ENCODE measurements at places on chromosomes 11 and 22.

DNA sequence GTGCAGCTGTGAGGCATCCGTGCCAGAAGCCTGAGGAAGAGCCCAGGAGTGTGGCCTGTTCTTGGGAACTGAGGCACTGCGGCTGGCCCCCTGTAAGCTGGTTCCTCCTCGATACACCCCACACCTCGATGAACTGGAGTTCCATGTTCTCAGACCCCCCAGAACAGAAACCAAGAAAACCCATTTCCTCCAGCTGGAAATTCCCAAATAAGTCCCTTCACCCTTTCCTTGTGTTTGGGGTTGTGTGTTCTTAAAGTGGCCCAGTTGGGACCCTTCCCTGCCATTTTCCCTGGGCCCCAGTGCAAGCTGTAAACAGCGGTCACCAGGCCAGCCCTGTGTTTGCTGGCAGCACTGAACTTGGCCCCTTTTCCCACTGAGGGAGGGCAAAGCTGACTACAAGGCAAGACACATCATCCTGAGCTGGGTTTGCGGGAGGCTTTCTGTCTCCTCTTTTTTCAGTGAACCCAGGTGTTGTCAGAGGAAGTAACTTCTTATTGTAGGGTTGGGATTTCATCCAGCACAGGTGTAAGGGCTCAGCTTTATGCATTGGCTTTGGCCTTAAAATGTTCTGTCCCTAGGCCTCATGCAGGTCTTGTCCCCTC is 60.1 kb upstream of the MPEG1 start:
- no peak for DNase-seq

DNA sequence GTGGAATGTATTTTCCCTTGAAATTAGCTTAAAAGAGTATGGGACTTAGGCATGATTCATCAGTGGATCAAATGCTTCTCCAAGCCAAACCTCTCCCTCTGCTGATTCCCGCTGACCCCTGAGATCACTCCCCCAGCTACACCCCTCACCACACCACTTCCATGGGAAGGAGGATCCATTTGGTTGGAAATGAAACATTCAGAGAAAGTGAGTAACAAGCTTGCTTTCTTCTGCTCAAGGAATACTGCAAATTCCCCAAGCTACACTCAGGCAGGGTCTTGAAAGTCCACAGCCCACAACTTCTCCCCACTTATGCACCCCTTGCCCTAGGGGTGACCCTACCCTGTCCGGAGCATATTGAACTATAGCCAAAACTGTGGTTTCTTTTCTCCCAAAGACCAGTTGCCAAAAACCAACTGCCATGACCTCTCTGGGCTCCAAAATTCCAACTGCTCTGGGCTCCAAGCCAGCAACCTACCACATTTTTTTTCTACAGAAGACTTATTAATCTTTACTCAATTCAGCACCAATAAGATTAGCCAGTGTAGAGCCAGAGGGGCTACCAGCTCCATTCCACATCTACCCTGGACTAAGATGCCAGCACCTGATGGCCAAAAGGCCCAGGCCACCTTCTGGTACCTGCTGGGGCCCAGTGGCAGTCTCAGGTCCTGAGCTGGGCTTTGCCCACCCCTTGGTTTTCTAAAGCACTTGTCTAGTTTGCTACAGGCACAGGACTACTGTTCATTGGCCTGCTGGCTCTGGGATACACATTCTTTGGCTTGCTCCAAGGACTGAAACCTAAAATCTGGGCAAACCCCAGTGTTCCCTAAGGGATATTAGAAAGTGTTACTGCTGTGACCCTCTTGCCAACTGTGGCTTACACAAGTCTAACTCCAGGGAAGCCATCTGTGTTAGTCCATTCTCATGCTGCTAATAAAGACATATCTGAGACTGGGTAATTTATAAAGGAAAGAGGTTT is 101.1 kb downstream of the MICAL3 start:
- no peak for DNase-seq

DNA sequence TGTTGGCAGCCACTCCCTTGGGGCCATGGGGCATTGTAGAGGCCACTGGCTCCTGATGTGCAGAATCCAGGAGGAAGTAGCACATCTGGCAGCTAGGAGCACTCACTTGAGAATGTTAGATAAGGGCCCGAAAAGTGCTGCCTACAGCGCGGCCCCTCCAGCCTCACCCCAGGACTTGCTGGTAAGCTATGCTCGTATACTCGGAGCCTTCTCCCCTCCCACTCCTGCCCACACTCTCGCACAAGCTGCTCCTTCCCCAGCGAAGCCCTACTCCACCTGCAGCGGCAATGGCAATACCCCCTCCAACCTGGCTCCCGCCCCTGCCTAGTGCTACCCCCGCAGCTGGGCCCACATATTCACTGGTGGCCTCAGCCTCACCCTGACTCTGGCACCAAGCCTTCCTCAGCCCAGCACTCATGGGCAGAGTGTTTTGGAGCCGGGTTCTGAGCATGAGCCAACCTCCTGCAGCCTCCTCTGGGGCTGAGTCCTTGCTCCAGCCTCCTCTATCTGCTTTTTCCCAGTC is 47.7 kb downstream of the PDE2A start:
- DNase-seq, result no peak

DNA sequence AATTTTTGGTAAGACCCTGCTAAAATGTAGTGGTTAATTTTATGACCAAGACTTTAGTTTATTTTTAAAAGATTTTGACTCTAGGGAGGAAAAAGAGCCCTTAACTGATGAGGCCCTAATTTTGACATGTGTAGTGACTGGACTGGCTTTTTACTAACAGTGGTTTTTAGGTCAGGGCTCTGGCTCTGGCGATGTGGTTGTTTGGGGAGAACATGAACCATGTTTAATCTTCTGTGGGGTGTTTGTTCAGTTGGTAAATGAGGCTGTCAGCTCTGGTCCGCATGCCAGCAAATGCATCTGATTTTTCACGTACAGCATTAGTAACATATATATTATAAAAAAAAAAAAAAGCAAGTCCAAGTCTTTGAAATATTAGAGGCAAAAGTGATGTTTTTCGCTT is 104.3 kb downstream of the EXT2 start:
- DNase-seq, result no peak

GRCh38 chr22:46560696-46561295 is 23.4 kb upstream of the CELSR1 start:
- DNase-seq, result no peak

- peak; percentile 64 for DNase-seq
Observed at GRCh38 chr11:134033696-134034491, 35.0 kb upstream of the JAM3 start.

- no peak for DNase-seq
Observed at GRCh38 chr22:33803371-33804282, 116.6 kb downstream of the LARGE1 start.

DNA sequence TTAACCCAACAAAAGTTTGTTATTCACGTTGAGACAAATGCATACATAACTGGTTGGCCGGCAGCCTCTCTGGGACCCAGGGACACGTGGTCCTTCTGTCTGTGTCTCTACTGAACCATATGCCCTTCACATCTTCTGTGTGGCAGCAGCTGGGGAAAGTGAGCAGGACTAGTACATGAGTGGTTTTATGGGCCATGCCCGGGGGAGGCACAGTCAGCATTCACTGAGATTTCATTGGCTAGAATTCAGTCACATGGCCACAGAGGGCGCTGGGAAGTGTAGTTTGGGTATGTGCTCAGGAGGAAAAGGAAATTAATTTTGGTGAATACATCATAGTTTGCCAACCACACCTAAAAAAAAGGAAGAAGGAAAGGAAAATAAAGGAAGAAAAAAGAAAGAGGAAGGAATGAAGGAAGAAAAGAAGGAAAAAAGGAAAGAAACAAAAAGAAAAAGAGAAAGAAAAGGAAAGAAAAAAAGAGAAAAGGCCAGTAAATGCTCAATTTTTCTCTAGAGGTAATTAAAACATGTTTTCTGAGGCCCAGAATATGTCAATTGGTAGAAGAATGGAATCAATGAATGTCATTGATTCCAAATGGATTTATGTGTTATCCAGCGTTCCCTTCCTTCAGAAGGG is 55.9 kb upstream of the KIRREL3 start:
- no peak for DNase-seq

- DNase-seq, result no peak
Observed at GRCh38 chr11:96162816-96163499, 180.0 kb downstream of the MAML2 start.

- no peak for DNase-seq
Observed at GRCh38 chr22:37827056-37827455, 3.9 kb downstream of the GALR3 start.

DNA sequence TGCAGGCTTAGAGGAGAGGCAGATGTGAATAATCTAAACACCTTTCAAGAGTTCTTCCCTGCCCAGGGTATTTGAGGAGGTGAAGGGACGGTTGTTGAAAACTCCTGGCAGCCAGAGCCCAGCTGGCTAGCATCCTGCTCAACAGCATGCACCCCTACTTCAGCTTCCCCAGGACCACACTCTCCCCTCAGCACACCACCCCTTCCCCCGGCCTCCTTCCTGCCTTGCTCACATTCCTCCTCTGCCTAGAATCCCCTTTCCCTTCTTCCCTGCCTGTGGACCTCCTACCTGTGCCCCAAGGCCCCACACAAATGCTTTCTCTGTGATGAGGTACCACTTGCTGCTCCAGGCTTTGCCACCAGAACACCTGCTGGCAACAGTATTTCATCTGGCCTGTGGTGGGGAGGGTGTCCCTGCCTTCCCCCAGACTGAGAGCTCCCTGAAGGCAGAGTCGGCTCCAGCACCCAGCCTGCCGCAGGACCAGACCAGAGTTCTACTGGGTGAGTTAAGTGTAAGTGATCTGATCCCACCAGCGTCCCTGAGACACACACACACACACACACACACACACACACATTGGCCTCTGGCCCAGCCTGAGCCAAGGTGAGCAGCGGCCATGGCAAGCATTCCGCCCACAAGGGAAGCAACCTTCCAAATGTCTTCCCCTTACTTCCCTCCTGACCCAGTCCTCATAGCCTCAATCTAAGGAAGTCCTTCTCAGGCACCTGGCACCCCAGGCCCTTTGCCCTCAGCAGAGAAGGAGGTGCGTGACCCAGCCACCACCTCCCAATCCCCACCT is 79.5 kb downstream of the PDE2A start:
- no peak for DNase-seq

DNA sequence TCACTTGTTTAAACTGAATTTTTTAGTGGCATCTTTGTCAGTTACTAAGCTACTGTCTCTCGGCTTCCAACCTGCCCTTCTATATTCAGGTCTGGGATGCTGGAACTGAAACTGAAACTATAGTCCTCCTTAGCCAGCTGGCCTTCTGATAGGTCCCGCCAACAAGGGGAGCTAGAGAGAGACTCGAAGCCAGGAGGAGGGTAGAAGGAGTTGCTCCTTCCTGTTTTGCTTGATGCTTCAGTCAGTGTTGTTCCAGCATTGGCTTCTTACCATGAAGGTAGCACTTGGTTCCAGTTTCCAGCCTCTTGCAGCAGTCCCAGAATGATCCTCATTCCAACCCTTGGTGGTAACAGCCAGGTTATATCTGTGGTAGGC is 32.9 kb upstream of the HORMAD2 start:
- no peak for DNase-seq

- no peak for DNase-seq
Observed at GRCh38 chr22:46259374-46259773, 3.8 kb downstream of the PKDREJ start.

DNA sequence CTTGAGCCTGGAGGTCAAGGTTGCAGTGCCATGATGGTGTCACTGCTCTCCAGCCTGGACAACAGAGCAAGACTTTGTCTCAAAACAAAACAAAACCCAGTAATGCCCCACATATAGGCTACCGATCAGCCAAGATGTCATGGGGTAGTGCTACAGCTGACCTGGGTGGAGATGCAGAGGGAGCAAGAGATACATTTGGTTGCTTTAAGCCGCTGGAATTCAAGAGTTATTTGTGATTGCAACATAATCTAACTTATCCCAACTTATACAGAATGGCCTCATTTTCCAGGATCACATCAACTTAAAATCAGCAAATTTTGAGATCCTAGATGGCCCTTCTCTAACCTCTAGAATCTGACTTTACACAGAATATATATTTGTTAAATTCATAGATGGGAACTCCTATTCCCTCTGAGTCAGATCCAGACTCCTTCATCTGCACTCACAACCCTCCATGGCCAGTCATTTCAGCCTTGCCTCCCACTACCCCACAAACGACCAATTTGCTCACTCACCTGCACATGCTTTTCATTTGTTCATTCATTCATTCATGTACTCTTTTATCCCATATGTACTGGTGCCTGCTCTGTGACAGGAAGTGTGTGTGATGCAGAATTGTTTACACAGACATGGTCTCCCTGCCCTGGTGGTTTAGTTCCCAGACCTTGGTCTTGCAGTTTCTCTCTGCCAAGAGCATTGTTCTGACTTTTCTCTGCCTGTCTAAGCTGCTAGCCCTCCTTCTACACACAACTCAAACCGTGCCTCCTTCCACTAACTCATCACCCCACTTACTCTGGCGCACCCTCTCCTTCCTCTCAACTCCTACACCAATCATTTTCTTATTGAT is 24.1 kb upstream of the APLNR start:
- no peak for DNase-seq

- DNase-seq, result no peak
Observed at GRCh38 chr11:103849366-103849765, 187.1 kb upstream of the DDI1 start.

DNA sequence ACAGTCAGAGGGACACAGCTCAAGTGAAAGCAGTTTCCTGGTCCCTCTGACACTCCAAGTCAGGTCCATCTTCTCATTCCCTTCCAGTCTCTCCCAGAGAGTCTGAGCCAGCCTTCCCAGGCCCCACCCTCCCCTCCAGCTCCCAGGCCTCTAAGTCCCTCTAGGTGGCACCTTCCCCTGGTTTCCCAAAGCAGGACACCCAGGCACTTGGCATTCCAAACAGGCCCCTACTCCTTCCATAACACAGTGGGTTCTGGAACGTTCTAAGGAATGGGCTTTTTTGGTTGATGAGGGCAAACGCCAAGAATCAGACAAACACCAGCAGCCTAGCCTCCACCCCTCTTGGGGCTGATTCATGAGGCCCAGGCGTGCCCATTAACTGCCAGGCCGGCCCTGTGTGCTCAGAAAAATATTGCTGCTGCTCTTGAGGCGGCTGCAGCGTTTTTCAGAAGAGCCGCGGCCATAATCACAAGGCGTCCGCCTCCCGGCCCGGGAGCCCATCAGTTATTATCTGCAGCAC is 418.7 kb downstream of the SOX6 start:
- no peak for DNase-seq

GRCh38 chr11:120625565-120625964 is 114.0 kb downstream of the GRIK4 start:
- DNase-seq, result no peak

DNA sequence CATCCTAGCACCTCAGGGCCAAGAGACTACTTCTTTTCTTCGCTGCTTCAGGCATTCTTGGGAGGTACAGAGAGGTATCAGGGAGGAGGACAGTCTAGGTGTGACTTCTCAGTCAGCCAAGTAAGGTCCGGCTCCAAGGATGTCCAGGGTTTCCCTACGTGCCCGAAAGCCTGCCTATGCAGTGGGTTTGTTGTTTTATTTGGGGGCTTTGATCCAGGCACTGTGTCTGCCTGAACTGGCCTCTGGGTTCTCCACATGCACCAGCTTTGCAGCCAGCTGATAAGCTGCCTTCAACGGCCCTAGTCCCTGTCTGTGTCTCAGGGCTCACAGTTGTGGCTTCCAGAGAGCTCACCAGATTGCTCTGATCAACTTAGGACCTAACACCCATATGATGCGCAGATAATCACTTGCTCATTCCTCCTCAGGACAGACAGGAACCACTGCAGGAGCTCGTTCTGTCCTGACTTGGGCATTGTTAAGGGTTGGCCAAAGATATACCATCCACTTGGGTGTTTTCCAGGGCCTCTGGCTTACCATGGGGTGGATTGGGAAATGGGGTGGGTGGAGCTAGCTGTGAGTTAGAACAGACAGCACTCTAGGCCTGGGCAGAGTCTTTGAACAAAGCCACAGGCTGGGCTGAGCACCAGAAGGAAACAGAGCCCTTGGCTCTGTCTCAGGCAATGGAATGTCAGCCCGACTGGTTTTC is 45.5 kb upstream of the CRYBB3 start:
- no peak for DNase-seq

- DNase-seq, result no peak
Observed at GRCh38 chr11:63883791-63884190, 33.2 kb downstream of the RCOR2 start.
